NCI-H69 (cell line): ENCODE measurements at places on chromosomes 1 and 21.

DNA sequence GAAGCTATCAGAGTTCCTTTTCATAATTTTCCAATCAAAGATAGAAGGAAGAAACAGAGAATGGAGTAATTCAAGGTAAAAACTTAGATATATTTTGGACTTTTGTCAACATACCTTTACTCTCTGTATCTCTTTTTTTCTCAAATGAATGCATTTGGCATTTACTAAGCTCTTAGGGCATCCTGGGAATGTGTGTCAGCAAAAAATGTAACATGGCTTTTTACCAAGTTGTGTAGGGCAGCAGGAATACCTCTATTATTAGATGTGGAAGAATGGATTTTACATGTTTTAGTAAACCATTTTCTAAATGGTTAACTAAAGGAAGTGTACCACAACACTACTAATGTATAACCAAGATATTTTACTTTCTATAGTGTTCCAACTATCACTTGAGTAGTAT is 4.2 kb upstream of the COL11A1 start:
- no peak for DNase-seq

GRCh38 chr1:81430236-81430938 is 370.3 kb upstream of the ADGRL2 start:
- no peak for DNase-seq

DNA sequence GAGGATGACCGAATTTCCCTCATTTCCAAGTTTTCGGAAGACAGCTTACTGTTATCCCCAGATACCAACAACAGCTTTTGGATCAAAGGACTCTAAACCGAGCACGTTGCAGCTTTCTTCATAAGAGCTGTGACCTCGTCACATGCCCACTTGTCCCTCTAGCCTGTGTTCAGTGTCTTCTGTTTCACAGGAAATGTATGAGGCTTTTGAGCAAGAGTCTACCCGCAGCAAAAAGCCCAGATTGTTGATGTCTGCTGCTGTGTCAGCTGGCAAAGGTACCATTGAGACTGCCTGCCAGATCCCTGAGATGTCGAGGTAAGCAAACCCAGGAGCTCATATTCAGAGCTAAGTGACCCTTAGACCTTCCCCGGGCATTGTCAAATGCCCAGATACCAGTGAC is 24.1 kb downstream of the CHI3L2 start:
- DNase-seq, result no peak

GRCh38 chr1:240618946-240619345 is 7.0 kb upstream of the GREM2 start:
- DNase-seq, result no peak

GRCh38 chr1:91018006-91018405 is 3.8 kb downstream of the ZNF644 start:
- DNase-seq, result peak; percentile 7

DNA sequence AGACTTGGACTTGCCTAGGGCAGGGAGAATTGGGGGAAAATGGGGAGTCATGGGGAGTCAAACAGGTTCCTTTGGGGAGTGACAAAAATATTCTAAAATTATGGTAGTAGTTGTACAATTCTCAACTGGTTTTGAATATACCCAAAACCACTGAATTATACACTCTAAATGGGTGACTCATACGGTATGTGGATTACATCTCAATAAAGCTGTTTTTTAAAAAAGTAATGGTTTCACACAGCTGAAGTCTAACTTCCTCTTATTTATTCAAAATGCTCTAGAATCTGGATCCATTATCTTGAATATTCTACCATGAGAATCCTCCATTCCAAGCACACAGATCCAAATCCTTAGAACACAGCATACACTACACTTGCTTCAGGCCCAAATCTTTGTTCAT is 11.1 kb downstream of the EIF4G3 start:
- DNase-seq, result no peak

DNA sequence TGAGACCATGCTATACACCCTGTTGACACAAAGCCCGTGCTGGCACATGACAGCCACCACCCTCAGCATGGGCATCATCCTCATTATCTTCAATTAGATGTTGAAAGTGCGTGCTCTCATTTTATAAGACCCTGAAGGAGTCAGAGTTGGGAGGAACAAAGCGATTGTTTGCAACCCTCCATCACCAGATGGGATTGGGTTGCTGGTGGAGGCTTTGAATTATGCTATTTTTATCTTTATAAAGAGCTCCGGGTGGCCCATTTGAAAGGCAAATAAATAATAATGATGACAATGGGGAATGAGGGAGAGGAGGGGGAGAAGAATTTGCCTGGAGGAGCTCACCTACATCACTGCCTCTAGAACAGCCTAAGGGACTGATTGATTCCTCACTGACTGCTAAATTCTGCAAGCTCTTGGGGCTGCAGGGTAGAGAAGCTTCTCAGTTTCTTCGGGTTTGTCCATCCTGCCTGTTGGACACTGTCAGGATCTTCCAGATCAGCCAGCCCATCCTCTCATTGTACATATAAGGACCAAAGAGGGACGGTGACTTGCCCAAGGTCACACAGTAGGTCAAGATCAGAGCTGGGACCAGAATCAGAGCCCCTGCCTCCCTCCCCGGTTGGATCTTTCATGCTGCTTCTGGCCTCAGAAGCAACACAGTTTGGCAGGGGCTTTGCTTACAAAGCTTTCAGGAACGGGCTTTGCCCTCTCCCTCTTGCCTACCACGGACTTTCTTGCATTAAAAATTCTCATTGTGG is 130.9 kb upstream of the ZBTB40 start:
- DNase-seq, result peak; percentile 95

- peak; percentile 91 for DNase-seq
These were observed 33.2 kb downstream of the ROR1 start for GRCh38 chr1:63807046-63807445.

DNA sequence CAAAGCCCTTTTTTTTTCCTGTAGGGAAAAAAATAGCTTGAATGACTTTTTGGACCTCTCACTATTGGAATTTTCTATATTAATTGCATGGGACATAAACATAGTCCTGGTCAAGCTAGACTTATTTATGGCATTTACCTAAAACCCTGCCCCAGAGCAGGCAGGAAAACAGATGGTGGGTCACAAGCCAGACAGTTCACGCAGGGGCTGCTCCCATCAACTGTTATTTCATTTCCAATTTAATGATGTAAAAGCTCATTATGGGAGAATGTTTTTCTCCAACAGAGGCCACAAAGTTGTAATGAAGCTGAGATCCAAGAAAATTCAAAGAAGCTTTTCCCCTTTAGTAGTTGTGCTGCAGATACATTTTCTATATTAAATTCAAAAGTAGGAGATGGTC is 99.2 kb downstream of the SGIP1 start:
- DNase-seq, result peak; percentile 6

DNA sequence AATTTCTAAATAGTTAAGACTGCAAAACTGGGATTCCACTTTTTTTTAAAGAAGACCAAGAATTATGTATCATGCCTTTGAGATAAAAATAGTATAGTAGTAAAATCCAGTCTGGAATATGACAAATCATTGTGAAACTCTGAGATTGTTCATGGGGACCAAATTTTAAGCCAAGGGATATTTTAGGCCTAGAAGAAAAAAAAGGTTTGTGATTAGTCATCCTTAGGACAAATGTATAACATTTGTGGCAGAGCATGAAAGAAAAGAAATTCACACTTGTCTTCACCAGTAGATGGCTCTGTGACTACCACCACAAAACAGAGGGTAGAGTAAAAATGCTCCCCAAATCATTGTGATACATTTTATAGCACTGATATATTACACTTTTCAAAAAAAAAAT is 226.1 kb downstream of the KCTD3 start:
- peak; percentile 74 for DNase-seq

GRCh38 chr1:212242288-212242984 is 42.8 kb upstream of the PPP2R5A start:
- peak; percentile 67 for DNase-seq

GRCh38 chr1:220979371-220979770 is 100.1 kb downstream of the HLX start:
- no peak for DNase-seq

DNA sequence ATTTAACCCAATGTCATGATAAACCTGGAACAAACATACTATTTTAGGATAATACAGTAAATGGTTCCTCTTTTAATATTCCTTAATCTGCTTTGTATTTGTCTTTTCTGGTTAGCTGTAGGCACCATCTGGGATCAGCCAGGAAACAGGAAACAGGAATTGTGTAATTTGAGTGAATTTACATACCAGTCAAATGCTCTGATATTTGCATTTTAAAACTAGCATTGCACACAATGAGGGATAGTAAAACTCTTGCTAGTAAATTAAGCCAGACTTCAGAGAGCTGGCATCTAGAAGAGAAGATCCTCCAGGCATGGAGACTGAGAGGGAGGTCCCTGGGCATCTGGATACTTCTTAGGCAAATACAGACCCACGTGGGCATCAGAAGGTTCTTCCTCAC is 103.5 kb downstream of the HMCN1 start:
- peak; percentile 16 for DNase-seq

- DNase-seq, result no peak
These were observed 21.6 kb downstream of the F11R start for GRCh38 chr1:160999376-160999775.

DNA sequence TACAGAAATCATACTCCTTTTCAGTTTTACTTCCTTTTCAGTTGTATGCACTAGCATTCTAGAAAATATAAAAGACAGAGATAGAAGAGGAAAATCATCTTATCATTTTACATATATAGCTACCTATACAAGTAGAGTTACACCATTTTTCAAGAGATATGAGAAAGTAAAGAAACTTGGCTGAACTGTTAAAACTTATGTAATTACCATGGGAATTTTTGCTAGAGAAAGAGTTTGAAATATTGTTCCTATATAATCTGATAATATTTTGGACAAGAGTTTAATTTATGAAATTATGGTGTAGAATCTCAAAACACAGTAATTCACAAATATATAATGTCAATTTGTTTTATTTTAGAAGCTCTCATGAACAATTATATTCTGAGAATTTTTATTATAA is 180.8 kb downstream of the PLPPR4 start:
- DNase-seq, result no peak
